ENCODE measurements at places on chromosomes 2 and 18.

GRCh38 chr18:44823286-44823685, 142.6 kb downstream of the SETBP1 start:
- DNase-seq, result no peak

GRCh38 chr2:33000986-33001385, 54.2 kb downstream of the LTBP1 start:
- DNase-seq, result no peak

DNA sequence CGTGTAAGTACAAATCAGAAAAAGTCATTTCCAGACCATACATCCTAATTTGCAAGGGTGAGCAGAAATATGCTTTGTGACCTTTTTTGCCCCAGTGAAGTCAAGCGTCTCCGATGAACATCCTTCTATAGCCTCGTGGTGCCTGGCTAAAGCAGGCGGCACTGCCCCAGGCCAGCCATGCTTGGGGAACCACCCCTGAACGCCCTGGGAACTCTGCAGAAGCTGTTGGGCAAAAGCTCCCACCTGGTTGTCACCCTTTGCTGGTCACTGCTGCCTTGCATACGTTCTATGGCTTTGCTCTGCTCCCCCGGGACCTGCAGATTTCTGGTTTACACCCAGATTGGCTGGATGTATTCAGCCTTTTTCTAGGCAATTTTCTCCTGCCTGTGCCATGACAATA, 256.4 kb downstream of the SS18 start:
- DNase-seq, result no peak

DNA sequence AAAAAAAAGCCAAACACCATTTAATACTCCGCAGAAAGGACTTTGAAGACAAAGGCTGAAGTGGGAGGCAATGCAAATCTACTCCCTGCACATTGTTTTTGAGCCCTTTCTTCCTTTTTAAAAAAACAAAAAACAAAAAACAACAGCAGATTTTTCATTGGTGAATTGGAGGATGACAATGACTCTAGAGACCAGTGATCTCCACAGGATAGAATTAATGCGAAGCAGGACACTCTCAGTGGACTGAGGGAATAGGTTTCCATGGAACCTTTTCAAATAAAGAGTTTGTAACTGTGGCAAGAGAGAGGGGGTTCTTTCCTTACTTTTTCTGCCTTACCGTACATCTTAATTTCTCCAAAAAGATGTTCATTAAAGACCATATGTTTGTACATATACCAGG, 371.0 kb downstream of the MEIS1 start:
- no peak for DNase-seq

DNA sequence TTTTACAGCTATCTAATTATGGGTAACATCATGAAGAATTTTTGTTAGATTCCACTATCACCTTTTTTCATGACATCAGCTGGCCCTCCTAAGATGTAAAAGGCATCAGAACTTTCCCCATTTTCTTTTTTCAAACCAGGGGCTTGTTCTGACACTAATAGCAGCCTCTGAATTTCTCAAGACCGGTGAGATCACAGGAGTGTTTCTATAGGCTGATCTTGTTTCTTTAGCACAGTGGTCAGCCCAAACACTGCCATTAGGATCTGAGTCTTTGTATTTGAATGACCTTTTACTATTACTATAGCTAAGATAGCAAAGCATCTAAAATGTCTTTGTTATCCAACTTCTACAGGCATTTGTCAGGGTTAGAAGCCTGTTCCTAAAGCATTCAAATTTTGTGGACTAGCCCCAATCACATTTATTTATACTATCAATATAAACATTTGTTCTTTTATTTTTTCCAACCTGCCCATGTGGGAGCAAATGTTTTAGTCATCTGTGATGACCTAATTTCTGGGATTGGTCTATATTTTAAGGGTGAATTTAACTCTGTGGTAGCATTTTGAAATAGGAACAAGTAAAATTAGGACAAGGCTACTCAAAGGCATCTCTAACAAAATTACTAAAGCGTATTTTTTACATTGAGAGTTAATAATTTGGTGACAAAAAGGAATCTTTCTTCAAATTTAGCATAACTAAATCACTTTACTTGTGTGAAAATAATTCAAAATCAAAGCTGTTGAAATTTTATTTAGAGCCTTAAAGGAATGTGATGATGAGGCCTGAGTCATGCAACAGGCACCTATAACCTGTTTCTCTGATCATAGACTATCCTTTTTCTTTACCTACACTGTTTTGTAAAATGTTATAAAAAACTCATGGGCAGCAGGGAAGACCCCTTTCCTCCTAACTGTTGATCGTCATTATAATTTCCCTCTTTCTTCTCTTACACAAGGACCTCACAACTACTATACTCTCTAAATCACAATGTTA, 39.3 kb downstream of the ZAP70 start:
- no peak for DNase-seq

GRCh38 chr2:215431778-215432758, 3.8 kb downstream of the FN1 start:
- no peak for DNase-seq

GRCh38 chr2:188966728-188967440, 7.3 kb upstream of the COL3A1 start:
- no peak for DNase-seq

GRCh38 chr2:70396612-70397011, 94.7 kb upstream of the FAM136A start:
- no peak for DNase-seq

DNA sequence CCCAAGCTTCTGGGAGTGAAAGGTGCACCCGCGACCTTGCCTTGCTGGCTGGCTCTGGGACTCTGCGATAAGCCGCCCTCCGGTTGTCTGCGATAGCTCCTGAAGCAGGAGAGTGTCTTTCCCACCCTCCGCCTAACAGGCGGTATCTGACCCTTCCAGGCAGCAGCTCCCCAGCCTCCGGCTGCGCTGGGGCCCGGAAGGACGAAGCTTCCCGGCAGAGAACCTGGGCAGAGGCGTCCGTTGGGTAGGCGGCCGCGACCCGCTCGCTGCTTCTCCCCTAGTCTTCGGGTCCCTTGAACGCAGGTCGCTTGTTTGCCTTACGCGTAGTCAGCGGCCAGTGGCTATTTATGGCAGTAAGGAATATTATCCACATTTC, 446 bp upstream of the RHBDD1 start:
- no peak for DNase-seq

GRCh38 chr2:24454294-24454693, 36.8 kb upstream of the NCOA1 start:
- no peak for DNase-seq

GRCh38 chr2:8426550-8426949, 255.3 kb upstream of the ID2 start:
- no peak for DNase-seq

DNA sequence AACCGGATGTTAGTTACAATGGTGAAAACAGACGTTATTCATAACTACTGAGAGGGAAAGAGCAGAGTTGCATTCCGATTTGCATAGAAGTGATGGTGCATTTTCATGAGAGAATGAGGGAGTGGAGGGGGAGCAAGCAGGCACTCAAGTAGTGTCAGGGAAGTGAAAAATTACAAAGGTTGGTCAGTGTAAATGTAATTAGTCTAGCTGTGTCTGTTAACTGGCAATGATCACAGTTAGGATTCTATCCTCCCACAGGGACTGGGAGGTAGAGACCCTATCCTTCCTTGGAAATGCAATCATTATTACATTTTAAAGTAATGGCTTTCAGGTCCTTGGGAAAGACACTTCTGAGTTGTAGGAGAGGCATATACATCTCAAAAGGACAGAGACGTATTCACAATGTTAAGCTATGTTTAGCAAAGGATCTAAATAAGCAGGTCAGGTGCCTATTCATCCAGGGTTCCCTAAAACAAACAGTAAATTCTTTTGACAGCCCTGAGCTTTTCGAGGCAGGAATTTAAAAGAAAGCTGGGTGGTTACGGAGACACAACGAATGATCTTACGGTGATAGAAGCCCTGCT, 1671.8 kb upstream of the DDX18 start:
- no peak for DNase-seq

GRCh38 chr2:157692768-157693167, 64.1 kb upstream of the ACVR1C start:
- DNase-seq, result no peak

- no peak for DNase-seq
Observed at GRCh38 chr18:26556573-26556972, 8.2 kb upstream of the KCTD1 start.

DNA sequence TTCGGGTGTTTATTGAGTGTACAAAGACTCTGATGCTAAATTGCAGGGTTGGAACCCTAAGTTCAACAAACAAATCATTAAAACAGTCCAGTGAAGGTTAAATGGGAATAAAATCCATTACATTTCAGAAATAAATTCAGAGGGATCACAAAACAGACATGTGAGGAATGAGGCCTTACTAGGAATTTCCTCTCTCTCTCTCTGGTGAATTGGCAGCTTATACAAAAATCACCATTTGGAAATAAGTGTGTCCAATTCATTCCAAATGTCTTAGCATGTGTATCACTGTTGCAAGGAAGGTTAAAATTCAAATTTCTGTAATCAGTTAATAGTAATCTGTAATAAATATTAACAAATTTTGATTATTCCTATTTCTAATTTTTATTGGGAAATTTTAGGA, 228.6 kb upstream of the PXDN start:
- DNase-seq, result no peak

- no peak for DNase-seq
Observed at GRCh38 chr2:38601463-38602135, 1.1 kb downstream of the HNRNPLL start.

DNA sequence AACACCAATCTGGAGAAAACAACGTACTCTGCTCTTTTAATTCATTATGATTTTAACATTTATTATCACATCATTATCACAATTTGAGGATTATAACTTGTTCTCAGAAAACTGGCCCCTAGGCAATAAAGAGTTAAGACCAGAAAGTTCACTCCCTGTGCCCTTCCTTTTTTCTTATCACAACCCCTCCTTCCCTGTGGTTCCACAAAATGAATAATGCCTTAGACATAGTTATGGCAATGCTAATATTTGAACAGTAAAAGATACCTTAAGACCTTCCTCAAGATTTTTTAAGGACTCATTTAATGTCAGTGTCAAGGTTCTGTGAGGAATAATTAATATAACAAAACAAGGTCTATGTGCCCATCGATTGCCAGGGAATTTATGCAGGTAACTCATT, 596.2 kb downstream of the ARHGAP15 start:
- no peak for DNase-seq

DNA sequence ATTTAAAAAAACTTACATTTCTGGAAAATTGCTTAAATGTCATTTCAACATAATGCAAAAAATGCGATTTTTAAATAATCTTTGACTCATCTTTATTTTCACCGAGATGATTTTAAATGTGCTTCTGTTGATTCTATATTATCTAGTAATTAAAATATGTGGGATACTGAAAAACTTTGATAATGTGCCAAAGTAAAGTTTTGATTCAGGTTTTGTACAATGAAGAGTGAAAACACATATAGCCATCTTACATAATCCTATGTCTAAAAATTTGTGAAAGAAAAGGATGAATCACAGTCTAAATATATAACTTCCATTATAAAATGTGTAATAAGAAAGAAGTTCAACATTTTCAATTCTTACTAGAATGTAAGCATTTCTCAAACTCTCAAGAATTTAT, 204.3 kb upstream of the ZC3H15 start:
- no peak for DNase-seq

DNA sequence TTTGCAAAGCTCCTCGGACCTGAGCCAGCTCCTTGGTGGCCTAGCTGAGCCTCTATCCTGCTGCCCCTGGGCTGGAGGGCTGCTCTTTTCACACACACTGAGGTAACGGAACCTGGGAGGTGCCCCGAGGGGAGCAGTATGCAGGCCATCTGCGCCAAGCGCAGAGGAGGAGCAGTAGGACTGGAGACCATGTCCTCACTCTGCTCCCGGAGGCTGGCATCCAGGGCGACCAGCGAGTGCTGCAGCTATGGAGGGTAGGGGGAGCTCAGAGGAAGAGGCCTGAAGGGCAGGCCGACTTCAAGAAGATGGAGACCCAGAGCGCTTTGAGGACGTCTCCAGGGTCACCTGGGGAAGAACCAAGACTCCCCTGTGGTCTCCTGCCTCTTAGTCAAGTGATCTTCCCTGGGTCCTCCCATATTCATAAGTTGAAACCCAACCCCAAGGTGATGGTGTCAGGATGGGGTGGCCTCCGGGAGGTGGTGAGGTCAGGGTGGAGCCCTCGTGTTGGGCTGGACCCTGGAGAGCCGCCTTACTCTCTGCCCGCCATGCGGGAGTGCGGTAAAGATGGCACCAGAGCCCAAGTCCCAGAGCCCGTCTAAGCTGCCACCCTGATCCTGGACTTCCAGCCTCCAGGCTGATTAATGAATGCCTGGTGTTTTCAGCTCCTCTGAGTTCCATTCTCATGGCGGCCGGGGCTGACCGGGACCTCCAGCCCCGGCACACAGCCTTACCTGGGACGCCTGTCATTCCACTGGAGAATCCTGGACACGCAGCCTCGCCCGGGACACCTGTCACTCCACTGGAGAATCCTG, 160.7 kb downstream of the NDUFA10 start:
- DNase-seq, result no peak

DNA sequence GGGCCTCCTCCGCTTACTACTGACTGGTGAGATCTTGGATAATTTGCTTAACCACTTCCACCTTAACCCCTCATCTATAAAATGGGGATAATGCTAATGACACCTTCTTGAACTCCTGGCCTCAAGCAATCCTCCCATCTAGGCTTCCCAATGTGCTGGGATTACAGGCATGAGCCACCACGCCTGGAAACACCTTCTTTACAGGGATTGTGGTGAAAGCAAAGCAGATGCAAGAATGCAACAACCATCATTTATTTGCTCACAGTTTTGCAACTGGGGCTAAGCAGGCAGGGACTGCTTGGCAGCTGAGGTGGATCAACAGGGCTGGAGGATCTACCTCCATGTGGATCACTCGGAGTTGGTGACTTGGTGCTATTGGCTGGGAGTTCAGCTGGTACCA, 76.2 kb upstream of the ZNF532 start:
- no peak for DNase-seq

DNA sequence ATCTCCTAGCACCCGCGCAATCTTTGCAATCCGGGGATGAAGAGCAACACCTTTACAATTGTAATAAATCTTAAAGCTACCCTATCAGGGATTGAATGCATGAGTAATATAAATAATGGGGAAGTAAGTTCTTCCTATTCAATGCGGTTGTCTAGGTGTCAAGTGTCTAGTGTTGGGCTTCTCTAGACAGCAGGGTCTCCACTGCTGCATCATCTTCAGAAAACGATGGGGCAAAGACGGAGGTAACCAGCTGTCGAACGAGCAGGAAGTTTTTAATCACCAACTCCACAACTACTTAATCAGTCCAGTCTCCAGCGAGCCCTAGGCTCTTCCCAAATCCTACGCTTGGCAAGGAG, 573 bp downstream of the STAM2 start:
- no peak for DNase-seq
